ENCODE measurements at places on chromosomes 4 and X. TPM values are rescaled to one million over a fixed set of nuclear protein-coding genes. Genes with fewer than 3 reads are reported as not detected.

Gene TKTL2
- total RNA-seq = not detected

DNA sequence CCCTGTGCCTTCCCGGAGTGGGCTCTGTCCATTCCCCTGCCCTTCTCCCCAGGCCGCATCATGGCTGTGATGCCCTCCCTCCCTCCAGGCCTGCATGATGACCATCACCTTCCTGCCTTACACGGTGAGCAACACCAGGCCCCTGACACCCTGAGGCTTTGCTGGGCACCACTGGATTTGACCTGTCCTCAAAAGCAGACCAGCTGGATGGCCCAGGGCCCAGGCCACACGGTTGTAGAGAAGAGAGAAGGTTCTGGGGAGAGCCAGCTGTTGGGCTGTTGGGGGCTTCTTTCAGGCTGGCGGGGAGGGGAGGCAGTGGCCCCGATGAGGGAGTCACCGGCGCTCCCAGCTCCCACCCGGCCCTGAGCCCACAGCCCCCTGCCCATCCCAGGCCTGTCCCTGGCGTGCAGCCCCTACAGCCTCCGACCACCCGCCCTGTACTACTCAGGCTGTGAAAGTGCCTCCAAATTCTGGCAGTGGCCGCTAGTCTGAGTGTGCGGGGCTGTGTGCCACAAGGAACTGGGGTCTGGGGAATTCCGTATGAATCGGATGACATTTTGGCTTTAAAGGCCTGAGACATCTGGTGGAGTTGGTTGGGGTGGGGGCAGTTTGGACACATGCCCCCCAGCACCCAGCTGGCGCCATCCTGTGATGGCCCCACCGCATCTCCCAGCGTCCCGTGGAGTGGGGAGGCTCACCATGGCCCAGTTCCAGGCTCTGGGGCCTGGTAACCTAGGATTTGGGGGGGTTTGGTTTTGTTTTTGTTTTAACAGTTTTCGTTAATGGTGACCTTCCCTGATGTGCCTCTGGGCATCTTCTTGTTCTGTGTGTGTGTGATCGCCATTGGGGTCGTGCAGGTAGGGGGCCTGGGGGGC lies 19.6 kb downstream of the TMEM175 start:
- DNase-seq = no peak

DNA sequence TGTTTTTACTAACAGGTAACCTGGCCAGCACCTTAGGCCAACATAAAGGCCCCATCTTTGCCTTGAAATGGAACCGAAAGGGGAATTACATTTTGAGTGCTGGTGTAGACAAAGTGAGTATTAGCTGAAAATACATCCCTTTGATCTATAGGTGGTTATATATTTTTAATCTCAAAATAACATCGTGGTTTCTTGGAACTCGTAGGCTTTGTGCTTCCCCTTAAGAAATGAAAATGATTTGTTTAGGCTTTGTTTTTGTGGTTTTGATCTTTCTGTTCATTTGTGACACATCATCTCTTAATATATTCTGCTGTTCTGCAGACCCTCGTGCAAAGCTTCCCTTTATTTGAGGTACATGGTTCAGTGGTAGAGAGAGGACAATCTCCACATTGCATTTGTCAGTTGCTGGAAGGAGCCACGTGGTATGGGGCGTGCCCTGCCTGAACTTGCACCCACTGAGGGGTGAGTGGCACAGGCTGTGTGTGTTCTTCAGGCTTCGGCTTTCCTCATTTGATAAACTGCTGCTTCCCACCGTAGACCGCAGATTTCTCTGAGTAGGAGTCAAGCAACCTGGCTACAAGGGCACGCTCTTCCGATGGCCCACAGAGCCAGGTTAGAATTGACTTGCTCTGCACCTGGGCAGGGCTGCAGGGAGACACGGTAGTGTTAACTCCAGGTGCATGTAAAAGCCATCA lies 72.2 kb downstream of the GPR143 start:
- no peak for DNase-seq

- no peak for DNase-seq
Observed at GRCh38 chrX:153499341-153499740, 4.6 kb downstream of the BGN start.

Gene FGFR3
- 1.2 TPM for total RNA-seq

- DNase-seq = no peak
Observed at GRCh38 chr4:52685316-52685715, 26.2 kb upstream of the USP46 start.

- DNase-seq = no peak
Observed at GRCh38 chr4:39718366-39719323, 20.7 kb downstream of the UBE2K start.

- peak; percentile 25 for DNase-seq
Observed at GRCh38 chrX:51894697-51895336, 1.4 kb downstream of the MAGED1 start.

GRCh38 chr4:118740869-118741268 lies 55.7 kb downstream of the METTL14 start:
- no peak for DNase-seq

DNA sequence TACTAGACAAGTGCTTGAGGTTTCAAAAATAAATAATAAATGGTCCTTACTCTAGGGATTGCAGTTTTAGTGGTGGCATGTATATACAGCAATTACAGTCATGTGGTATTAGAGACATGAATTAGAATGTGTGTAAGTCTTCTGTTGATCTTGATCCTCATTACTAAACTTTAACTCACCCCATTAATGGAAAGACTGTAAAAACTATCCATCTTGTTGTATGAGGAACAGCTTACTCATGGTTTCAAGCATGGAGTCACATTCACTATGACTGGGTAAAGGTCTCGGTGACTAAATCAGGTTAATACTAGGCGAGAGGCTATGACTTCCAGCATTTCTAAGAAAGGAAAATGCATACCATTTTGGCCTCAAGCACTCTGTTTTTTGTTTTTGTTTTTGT lies 107.0 kb upstream of the HPGD start:
- no peak for DNase-seq

GRCh38 chr4:70511365-70511764 lies 7.0 kb upstream of the AMTN start:
- DNase-seq = no peak

GRCh38 chr4:71231129-71232055 lies 107.4 kb upstream of the SLC4A4 start:
- no peak for DNase-seq

Gene HGFAC
- 0.49 TPM for total RNA-seq

Gene POU4F2
- total RNA-seq = not detected

- no peak for DNase-seq
Observed at GRCh38 chrX:136464589-136464988, 23.2 kb upstream of the BRS3 start.

Gene PPEF2
- total RNA-seq = not detected

GRCh38 chrX:44144177-44144945 lies 171.2 kb upstream of the NDP start:
- no peak for DNase-seq

DNA sequence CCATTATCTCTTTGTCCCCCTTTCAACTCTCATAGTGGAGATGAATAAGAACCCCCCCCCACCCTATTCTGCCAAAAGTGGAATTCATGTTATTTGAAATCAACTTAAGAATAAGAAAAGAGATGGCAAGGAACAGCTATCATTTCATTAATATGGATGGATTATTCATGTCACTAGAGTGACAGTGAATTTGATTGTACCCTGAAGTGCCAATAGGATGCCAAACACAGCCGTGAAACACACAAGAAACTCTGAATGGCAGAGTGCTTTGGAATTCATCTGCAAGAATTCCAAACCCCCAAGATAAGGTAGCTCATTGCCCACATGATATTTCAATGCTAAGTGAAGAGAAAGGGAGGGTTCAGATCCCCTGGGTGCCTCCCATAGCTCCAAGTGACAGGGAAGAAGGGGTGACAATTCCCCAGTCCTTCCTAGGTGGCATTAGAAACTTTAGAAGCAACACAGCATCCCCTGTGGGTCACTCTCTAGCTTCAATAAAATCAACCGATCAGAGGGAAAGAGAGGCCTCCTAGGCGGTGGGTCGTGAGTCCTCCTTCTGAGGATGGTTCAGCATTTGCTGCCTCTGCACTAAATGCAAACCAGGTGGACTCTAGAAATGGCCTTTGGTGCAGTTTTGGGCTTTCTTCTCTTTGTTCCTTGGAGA lies 84.3 kb downstream of the MGST2 start:
- DNase-seq = no peak

- no peak for DNase-seq
Observed at GRCh38 chr4:33746979-33747378, 2497.3 kb downstream of the ARAP2 start.

GRCh38 chrX:149950681-149951080 lies 12.4 kb upstream of the EOLA2 start:
- DNase-seq = peak; percentile 62

- DNase-seq = no peak
Observed at GRCh38 chr4:84677995-84678394, 95.1 kb downstream of the CDS1 start.

DNA sequence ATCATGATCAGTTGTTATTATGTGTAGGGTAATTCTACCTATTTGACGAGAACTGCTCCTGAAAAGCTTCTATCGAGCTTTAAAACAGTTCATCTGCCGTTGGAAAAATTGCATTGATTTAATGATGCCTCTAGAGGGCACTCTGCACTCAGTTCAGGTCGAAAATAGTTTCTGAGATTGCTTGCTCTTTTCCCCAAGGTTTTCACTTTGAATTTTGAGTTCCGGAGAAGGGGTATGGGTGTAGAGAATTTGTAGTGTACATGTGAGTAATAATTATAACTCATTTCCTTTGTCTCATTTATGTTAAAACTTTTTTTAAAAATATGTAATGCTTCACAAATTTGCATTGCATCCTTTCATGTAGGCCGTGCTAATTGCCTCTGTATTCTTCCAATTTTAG lies 28.4 kb upstream of the TNIP3 start:
- peak; percentile 31 for DNase-seq

GRCh38 chrX:23341452-23341851 lies 6.8 kb downstream of the PTCHD1 start:
- DNase-seq = no peak

- DNase-seq = no peak
Observed at GRCh38 chrX:20046864-20047263, 56.0 kb upstream of the BCLAF3 start.

DNA sequence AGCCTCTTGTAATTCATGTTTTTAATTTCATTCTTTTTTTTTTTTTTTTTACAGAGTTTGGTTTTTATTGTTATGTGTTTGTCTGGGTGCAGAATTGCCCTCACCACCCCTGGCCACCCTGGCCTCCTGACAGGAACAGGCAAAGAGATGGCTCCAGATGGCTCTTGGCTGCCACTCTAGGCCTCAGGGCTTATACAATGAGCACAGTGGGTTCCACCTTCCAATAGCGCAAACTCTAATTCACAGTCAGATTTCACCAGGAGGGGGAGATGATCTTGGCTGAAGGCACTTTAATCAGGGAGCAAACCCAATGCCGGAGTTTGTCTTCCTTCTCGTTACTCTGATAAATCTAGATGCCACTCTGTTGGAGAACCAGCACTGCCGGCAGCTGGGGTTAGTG lies 24.8 kb downstream of the CPE start:
- DNase-seq = no peak

Gene VCX
- total RNA-seq = not detected

GRCh38 chr4:181611946-181612600 lies 631.1 kb upstream of the TENM3 start:
- DNase-seq = no peak

DNA sequence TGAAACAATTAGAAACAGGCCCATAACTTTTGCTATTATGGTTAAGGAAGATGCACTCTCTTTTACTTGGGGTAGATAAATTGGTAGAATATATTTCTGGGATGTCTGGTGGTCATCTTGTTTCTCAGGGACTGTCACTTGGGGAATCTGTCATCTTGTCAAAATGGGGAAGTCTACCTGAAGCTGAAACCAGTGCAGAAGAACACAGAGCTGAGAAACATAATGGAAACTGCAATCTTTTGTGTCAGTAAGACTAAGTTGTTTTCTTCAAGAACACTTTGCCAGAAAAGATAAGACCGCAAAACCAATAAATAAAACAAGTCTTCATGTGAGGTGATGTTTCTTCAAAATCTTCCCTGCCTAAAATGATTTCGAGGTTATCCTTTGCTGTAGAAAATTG lies 92.0 kb downstream of the NAA11 start:
- DNase-seq = no peak

Gene FAT4
- total RNA-seq = 33.2 TPM

Gene IL2RG
- total RNA-seq = not detected
